ENCODE measurements at places on chromosomes 11 and 22.

- DNase-seq, result no peak
These were observed 1340.1 kb downstream of the TBC1D22A start for GRCh38 chr22:48102581-48102980.

DNA sequence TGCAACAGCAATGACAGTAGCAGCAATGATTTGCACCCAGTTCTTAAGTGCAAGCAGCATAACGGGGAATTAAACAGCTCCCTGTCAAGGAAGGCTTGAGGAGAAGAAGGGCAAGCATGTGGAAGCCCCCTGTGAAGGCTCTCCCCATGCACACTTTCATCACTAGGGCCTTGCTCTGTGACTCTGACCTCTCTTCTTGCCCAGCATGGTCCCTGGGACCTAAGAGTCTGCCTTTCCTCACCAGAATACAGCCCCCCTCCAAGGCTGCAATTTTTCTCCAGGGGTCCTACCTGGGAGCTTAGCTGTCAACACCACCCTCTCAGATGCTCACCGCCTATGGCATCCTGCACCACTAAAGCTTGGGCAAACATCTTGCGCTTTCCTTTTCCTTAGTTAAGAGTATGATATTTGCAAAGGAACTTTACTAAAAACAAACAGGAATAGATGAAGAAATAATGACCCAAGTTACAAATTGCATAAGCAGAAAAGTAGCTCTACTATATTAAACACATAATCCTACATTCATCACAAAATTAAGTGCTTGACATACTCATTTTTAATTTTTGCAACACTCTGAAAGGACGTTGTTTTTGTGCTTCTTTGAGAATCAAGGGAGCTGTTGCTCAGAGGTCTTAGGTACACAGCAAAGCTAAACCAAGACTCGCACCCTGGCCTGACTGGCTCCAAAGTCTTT lies 187.6 kb downstream of the ADAMTS15 start:
- DNase-seq, result no peak

DNA sequence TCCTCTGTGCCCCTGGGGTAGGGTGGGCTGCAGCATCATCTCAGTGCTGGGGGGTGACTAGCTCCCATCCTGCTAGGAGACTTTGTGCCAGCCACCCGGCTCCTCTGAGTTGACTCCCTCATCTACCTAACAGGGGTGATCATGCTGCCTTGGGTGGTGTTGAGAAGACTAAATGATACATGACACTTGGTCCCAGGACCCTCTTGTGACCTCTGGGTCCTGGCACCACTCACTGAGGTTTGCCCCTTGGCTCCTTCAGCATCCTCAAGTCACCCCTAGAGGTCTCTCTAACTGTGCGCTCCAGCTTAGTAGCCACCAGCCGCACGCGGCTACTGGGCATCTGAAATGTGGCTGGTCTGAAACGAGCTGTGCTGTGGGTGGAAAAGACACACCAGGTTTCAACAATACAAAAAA lies 72.1 kb downstream of the LRRC32 start:
- no peak for DNase-seq

DNA sequence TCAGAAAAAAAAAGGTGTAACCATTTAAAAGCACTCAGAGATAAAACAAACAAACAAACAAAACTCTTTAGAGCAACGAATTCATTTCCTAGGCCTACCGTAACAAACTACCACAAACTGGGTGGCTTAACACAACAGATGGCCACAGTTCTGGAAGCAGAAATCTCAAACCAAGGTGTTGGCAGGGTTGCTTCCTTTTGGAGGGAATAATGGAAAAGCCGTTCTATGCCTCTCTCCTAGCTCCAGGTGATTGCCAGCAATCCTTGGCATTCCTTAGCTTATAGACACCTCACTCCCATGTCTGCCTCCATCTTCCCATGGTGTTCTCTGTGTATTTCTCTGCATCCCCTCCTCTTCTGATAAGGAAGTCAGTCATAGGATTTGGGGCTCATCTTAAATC lies 200.4 kb downstream of the RAB38 start:
- no peak for DNase-seq

DNA sequence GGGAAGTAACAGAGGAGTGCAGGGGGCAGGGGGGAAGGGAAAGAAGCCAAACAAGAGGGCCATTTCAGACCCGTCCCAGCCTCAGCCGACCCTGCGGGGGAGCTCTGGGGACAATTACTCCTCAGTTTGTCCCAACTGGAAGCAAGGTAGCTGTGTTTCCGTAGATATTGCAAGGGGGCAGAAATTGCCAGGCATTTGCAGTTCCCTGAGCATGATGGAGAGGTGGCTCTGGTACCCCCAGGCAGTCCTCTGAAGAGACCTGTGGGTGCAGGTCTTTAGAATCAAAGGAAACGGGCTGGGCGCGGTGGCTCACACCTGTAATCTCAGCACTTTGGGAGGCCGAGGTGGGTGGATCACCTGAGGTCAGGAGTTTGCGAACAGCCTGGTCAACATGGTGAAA lies 13.8 kb upstream of the JAM3 start:
- no peak for DNase-seq

DNA sequence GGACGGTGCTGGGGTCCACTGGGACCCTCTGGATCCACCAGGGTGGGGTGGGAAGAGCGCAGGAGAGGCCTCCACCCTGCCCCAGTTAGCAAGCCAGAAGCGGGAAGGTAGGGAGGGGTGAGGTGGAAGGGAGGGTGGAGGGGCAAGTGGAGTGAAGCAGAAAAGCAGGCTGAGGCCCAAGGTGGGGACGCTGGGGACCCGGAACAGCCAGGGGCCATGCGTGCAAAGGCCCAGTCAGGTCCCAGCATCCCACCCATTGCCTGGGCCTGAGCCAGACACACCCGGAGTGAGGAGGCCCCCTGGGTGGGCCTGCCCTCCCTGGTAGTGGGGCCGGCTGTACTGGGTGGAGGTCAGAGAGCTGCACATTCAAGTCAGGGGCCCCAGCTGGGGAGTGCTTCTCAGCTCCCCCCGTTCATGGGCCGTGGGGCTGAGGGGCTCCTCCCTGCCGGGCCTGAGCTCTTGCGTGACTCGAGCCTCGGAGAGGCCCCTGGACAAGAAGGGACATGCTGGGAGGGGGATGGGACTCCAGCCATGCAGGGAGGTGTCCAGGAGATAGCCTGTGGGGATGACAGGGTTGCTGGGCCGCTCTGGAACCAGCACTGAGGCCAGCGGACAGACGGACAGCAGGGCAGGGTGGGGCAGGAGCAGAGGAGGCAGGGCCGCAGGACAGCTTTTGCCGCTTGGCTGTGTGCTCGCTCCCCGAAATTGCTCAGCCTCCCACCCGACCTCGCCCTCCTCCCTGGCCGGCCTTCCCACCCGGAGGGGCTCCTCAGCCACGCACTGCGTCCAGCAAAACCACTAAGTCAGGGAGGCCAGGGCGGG lies 7.7 kb downstream of the TNNT3 start:
- DNase-seq, result no peak
